ENCODE measurements at places on chromosomes 13 and 19. TPM values are rescaled to one million over a fixed set of nuclear protein-coding genes. Genes with fewer than 3 reads are reported as not detected.

Gene KIR2DL1
- not detected for total RNA-seq

Gene RINL
- 8.8 TPM for total RNA-seq

Gene ZNF653
- 5.5 TPM for total RNA-seq

Gene ARGLU1
- total RNA-seq, result 44.9 TPM

Gene FGF14
- not detected for total RNA-seq

Gene YJEFN3
- total RNA-seq, result 0.28 TPM

Gene SKA3
- 10.7 TPM for total RNA-seq

Gene SIAH3
- total RNA-seq, result not detected

Gene LILRB4
- total RNA-seq, result not detected

Gene LGALS7B
- total RNA-seq, result not detected

Gene IFNL1
- not detected for total RNA-seq

Gene NCAN
- not detected for total RNA-seq

Gene ZNF763
- total RNA-seq, result 1.9 TPM

Gene C19orf33
- total RNA-seq, result 33.4 TPM

Gene ZNF836
- 5.3 TPM for total RNA-seq

Gene RNF225
- total RNA-seq, result not detected

Gene SCN1B
- 13.8 TPM for total RNA-seq

Gene TNFSF13B
- 0.66 TPM for total RNA-seq

Gene CGB1
- total RNA-seq, result not detected

Gene ZNF554
- 3.2 TPM for total RNA-seq

Gene ZNF442
- total RNA-seq, result 0.92 TPM

Gene ZNF285
- 3.9 TPM for total RNA-seq

Gene DMKN
- not detected for total RNA-seq

Gene PGLYRP2
- 0.04 TPM for total RNA-seq

Gene RGCC
- total RNA-seq, result 40.4 TPM

Measured in pulmonary artery endothelial cell (primary cell).